ENCODE measurements at places on chromosomes 4 and X.

GRCh38 chrX:9832811-9833210 lies 46.6 kb downstream of the SHROOM2 start:
- no peak for DNase-seq

GRCh38 chr4:8268211-8268610 lies 1.3 kb upstream of the HTRA3 start:
- no peak for DNase-seq

DNA sequence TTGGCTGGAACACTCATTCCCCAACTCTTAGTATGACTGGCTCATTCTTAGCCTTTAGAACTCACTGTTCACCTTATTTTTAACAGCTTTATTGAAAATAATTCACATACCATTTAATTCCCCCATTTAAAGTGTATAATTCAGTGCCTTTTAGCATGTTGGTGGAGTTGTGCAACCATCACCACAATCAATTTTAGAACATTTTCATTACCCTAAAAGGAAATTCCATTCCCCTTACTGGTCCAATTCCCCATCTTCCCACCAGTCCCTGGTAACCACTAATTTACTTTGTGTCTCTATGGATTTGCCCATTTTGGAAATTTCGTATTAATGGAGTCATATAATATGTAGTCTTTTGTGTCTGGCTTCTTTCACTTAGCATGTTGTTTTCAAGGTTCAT lies 19.7 kb downstream of the NHSL2 start:
- DNase-seq = no peak

DNA sequence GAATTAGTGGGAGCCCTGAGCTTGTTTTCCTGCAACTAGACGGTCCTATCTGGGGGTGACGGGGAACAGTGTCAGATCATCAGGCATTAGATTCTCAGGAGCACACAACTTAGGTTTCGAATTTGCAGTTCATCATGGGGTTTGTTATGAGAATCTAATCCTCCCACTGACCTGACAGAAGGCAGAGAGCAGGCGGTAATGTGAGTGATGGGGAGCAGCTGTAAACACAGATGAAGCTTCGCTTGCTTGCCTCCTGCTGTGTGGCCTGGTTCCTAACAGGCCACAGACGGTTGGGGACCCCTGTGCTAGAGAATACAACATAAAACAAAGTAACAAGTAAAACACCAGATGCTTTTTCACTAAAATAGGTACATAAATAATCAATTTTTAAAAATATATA lies 86.2 kb upstream of the BLTP1 start:
- no peak for DNase-seq

DNA sequence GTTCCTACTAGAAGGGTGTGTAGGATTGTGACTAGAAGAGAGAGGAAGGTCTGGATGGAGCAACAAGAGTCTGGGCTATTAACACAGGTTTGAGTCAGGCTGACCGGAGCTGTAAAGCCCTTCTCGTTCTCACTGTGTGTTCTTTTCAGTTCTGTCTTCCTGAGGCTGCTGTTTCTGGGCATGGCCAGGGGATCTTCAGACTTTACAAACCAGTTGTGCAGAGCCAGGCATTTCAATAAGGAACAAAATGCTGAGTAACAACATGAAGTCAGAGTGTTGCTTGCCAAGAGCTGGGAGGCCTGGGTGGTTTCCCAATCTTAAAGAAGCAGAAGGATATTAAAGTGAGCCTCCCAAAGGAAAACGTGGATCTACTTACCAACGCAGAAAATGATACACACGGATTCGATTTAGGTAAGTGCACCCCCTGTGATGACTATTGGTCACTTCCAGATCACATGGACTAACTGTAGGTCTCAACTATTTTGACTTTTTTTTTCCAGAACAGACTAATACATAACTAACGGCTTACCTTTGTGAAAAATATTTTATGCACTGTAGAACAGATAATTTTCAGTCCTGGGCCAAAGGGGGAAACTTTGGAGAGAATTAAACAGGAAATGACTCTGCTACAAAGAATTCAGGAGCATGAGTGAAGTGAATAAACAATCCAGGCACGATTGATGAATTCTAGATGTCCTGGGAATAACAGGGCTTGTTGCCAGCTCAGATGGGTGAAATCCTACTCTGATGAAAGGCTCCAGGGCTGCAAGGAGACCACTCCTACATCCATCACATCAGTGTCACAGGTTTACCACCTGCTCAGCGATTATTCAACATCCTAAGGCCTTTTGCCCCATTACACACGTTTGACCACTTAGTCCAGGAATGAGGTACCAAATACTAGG lies 94.5 kb downstream of the ANXA3 start:
- DNase-seq = no peak

DNA sequence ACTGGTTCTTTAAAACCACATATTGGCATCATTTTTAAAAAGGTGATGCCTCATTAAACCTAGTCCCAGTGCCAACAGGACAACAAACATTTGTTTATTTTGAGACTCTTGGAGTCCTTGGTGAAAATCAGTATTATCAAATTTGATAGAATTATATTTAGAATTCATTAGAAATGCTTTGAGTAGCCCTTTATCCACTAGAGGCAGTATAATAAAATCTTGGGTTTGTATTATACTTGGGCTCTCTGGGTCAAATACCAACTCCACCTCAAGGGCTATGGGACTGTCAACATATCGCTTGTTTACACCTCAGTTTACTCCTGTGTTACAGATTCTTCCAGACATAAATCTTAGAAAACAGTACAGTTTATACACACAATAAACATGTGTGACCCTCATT lies 335.7 kb upstream of the FSTL5 start:
- no peak for DNase-seq

DNA sequence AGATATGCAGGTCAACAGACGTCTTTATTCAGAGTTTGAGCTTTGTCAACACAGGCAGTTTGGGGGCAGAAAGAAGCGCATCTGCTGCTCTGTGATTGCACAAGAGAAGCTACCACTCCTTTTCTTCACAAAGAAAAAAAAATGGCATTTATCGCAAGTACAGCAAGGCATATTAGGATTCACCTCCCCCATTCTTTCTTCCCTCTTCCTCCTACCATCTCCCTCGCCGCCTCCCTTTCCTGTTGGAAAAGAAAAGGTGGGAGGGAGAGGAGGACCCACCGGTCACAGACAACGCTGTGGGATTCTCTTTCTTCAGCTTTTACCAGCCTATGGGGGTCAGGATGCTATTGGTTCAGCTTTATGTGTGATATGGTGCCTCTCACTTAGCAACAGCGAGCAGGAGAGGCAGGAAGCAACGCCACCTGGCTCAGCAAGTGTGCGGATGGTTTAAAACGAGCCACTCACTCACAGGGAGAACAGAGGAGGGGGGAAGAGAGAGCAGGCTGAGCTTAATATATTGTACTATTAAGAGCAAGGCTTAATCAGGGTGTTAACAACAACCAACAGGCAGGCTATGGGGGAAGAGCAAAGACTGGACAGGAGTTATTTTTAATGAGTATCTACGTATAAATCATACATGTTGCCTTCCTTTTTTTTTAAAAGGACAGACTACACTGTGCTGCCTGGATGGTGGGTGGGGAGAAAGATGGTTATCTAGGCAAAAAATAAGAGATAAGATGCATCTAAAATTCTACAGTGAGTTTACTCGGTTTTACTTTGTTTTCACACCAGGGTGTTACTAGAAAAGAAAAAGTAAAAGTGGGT lies 104.7 kb downstream of the MAML3 start:
- DNase-seq = no peak

DNA sequence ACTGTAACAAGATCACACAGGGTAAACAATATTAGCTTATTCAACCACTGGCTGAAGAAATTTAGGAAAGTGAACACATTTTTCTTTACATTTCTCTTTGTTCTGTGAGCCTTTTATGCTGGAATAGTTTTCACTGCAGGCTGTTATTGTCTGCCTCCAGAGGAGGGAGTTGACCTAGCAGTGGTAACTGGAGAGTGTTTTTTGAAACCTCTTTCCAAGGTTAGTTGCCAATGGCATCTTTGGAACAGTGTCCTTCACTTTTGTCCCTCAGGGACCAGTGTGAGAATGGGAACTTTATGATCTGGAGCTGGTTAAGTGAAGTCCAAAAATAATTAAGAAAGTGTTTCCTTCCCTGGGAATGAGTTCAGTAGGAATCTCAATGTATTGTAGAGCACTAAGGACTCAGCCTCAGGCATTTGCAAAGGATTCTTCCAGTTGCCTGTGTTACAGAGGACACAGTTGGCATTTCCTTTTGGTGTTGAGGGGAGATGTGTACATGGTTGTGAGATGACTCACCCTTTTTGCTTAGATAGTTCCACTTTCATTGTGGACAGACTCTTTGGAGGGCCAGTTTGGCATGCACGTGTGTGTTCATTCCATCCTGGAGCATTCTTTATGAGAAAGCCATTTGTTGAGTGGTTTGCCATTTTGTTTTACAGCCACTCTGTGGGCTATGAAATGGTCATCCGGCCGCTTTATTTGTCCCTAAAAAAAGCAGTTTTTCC lies 61.3 kb downstream of the AR start:
- no peak for DNase-seq
